CD4-positive, alpha-beta memory T cell (primary cell): ENCODE measurements at places on chromosomes 2 and 18.

DNA sequence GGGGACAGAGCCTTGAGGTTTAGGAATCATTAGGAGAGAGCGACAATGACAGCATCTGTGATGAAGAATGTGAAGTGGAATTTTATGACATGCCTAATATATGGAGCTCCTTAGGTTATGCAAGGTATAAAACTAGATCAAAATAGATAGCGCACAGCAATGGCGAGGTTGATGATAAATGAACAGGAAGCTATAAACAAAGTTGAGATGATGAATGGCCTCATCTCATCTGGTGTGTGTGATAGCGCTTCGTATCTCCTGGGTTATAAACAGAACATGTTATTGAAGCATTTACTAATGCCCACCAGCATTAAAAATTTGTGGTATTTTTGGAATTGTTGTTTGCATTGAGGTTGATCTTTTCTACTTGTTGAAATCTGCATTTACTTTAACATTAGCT is 231.5 kb downstream of the LTBP1 start:
- DNase-seq: no peak

GRCh38 chr18:77059294-77059916 is 73.2 kb downstream of the MBP start:
- DNase-seq: no peak

- no peak for DNase-seq
Observed at GRCh38 chr2:9830685-9831410, 12.4 kb upstream of the TAF1B start.

DNA sequence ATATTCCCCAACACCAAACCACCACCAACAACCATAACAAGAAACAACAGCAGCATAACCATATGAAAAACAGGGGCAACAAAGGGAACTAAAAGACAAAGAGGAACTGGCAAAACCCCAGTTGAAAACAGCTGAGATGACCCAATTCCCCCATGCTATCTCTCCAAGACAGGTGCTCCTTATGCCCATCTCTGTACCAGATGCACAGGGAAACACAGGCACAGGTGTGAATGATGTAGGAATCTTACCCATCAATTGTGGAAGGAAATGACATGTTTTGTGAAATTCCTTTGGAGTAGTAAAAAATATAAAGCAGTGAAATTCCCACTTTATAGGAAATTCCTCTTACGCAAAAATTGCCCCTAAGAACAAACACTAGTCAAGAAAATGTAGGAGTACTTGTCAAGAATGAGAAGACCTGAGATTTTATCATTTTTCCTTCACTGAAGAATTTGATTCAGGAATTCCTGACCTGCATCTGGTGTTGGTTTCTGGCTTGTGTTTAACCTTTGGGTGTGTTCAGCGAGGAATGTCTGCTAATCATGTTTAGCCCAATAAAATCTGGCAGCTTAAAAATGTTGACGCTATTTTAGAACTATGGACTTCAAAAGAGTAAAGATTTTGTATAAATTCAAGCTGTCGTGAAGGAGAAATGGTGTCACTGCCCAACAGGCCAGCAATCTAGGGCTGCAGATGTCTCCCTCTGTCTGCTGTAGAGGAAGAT is 67.7 kb upstream of the ARHGAP28 start:
- no peak for DNase-seq

GRCh38 chr18:56795381-56795780 is 144.2 kb downstream of the WDR7 start:
- DNase-seq: no peak

DNA sequence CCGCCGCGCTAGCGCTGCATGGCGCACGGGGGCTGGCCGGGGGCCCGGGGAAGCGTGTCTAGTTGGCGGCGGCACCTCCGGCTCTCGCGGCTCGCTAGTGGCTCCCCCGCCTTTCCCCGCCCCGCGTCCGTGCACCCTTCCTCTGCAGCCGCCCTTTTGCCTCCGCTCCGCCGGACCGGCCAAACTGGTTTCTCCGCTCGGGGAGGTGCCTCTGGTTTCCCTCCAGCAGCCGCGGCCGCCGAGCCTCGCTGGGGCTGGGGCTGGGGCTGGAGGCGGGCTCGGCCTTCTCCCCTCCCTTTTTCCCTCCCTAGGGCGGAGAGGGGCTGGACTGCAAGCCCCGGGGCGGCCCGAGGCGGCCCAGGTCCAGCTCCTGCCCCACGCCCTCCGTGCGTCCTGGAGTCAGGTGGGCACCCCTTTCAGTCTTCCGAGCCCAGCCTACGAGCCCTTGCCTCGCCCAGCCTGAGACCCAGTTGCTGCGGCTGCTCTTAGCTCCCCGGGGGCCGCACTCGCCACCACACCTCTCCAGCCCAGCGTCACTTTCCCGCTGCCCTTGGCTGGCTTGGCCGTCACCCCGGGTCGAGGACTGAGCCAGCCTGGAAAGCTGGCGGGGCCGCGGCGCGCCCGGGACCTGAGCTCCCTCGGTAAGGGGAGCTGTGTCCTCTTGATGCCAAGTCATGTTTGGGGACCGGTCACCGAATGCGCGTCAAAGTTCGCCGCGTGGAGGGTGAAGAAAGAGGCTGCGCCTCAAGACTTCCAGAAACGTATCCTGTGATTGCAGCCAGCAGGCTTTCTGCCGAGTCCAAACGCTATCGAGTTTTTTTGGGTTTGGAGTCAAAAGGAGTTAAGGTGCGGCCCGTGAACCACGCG is at the start of gene ATP8B1:
Gene ATP8B1, minus strand, starts transcription at position 213 of the 867 bp plus-strand sequence. CDS start 71,508 bp downstream, outside the sequence.
- no peak for DNase-seq

- DNase-seq: no peak
Observed at GRCh38 chr2:59204040-59204439, 962.9 kb upstream of the FANCL start.

DNA sequence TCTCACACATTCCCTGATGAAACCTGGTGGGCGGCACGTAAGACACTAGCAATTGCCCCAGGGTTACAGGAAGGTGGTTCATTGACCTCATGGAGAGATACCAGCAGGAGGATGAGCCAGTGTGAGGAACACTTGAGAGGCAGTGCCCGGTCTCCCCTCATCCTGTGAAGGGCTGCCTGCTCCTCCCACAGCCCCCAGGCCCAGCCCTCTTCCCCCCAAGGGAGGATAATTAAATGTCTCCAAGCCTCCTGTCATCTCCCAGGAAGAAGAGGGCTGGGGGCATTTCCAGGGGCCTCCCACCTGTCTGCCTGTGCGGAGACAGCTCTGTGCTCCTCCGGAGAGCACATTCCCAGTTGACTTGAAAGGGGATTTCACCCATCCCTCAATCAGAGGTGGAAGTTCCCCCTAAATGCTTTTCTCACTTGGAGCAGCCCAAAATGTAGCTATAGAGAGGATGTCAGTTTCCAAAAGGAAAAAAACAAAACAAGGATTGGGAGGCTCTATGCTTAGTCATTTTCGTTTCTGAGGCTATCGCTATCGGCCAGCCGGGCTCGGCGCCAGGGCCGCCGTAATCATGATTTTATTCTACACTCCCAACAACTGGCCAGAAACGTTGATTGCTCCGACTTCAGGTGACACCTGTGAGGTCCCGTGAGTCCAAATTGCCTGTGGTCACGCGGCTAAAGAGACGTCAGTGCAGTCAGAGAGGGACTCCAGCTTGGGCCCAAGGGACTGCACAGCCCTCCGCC is 7.1 kb downstream of the KCNF1 start:
- no peak for DNase-seq

- peak; percentile 30 for DNase-seq
Observed at GRCh38 chr2:42169874-42170521, 845 bp downstream of the EML4 start.

- no peak for DNase-seq
Observed at GRCh38 chr2:9200633-9201015, 6.0 kb upstream of the ASAP2 start.
